ENCODE measurements at places on chromosomes 5 and 9.

- no peak for DNase-seq
Observed at GRCh38 chr5:148996270-148996669, 66.6 kb downstream of the SH3TC2 start.

GRCh38 chr9:23343226-23343625 is 482.8 kb downstream of the ELAVL2 start:
- DNase-seq = no peak

GRCh38 chr5:77630114-77630680 is 8.3 kb downstream of the OTP start:
- peak; percentile 77 for DNase-seq

DNA sequence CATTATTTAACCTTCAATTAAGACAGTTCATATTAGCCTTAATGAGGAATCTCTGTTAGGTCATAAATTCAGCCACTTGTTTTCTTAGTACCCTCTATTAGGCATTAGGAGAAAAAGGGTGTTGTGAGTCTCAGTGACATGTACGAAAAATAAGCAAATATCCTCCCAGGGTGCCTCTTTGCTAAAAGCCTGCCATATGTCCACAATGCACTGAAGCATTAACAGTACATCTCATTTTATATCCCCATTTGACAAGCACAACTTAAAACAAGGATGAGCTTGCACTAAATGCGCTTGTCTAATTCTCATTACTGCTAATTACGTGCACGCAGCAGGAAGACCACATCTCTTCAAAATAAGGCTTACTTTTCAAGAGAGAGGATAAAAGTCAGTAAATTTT is 48.4 kb upstream of the SRFBP1 start:
- DNase-seq = no peak

GRCh38 chr5:172443441-172444109 is 10.8 kb downstream of the SH3PXD2B start:
- peak; percentile 77 for DNase-seq

- DNase-seq = no peak
Observed at GRCh38 chr5:14362491-14362890, 219.1 kb upstream of the OTULINL start.

DNA sequence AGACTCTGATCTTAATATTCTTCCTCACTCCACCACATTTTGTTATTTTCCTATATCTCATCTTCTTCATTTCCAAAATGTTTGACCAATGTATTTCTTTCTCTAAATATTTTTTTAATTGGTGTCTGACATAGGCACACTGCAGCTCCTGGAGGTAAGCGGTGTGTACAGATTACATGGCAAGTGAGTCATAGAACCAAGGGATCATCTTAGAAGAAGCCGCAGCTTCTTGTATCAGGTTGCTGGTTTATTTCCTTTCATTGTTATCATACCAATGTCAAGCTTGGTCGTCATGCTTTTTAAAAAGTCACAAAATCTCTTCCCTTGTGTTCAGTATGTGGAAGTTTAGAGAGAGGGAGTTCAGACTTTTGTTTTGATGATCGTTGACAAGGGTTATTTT is 526.1 kb upstream of the CDH18 start:
- no peak for DNase-seq

GRCh38 chr5:88045165-88045564 is 223.5 kb downstream of the TMEM161B start:
- no peak for DNase-seq

GRCh38 chr5:133130387-133131118 is 78.7 kb downstream of the HSPA4 start:
- DNase-seq = no peak

GRCh38 chr5:170307575-170308465 is 10.2 kb upstream of the LCP2 start:
- no peak for DNase-seq

- DNase-seq = no peak
Observed at GRCh38 chr9:137382444-137383080, 40.4 kb downstream of the EXD3 start.

DNA sequence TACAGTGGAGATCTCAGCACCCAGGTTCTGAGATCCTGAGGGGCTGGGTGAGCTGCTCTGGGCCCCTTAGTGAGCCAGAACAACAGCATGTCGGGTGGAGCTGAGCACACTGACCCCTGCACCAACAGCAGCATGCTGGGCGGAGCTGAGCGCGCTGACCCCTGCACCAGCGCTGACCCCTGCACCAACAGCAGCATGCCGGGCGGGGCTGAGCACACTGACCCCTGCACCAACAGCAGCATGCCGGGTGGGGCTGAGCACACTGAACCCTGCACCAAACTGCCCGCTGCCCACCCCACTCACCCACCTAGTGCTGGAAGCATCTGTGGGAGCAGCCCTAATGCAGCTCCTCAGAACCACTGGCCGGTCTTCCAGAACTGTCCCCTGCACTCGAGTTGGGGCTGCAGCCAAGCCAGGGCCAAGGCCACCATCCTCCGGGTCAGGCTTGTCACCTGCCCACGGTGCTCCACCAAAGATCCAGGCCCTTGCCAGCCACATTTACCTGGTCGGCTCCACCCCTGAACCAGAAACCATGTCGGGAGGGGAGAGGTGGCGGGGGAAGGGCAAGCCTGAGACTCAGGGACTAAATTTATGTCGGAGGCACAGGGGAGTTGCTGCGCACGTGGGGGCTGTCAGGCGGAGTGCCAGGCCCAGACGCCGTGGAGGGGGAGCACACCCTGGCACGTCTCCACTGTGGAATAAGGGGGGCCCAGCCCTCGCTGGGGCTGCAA is 80.3 kb downstream of the ADAMTS2 start:
- DNase-seq = no peak

- DNase-seq = no peak
Observed at GRCh38 chr9:16303506-16303905, 567.0 kb downstream of the BNC2 start.

- DNase-seq = peak; percentile 55
Observed at GRCh38 chr5:140372971-140373487, 13.0 kb downstream of the SLC4A9 start.

GRCh38 chr5:10726913-10727517 is 34.0 kb downstream of the DAP start:
- peak; percentile 16 for DNase-seq

- peak; percentile 58 for DNase-seq
Observed at GRCh38 chr9:94656200-94656599, 16.9 kb upstream of the FBP1 start.

DNA sequence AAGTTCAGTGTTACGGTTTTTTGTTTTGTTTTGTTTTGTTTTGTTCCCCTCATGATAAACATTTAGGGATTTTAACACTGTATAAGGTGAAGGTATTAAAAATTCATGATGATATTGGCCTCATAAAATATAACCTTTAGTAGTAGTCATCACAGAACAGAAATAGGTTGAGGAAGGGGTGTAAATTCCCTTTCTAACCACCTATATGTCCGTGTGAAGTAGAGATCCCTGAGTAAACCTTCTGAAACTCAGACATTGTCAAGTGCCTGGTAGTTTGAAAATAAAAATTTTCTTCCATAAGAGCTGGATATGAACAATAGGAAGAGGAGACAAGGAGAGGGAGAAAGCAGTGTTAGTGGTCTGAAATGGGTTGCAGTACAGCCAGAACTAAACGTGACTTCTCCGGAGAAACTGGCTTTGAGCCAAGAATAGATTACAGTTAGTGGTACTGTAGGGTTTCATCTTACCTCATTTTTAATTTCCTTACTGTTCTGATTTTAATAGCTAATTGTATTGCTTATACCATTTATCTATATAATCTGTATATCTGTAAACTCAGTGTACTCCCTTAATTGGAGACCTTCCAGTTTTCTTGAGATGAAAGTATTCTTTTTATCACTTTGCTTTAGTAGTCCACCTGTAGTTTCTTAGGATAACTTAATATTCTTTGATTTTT is 18.3 kb downstream of the UGCG start:
- peak; percentile 39 for DNase-seq

DNA sequence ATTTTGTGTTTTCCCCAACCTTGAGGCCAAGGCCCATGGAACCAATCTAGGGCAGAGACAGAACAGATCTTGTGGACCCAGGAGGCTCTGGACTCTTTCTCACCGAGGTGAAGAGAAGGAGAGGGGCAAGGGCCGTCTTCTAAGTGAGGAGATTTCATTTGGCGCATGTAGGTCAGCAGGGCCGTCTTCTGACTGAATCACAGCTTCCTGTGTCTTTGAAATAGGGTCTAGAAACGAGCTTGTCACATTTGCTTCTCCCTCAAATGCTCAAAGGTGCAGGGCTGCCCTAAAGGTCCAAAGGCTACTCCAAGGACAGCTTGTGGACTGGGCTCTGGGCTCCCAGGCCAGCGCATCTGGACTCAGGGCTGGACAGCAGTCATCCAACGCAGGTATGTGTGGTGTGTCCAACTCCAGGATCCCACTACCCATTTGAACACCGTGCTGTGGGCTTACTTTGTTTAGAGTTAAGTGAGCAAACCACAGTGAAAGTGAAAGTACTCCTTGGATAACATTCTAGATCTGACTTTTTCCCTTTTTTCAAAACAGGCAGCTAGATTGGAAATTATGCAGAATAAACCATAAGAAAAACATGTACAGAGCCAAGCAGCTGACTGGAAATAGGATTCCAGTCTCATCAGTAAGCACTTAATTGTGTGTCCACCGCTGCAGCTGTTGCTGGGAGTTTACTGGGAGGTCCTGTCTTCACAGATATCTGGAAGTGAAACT is 357.0 kb downstream of the GADD45G start:
- DNase-seq = peak; percentile 69

GRCh38 chr9:93286252-93287188 is 102.6 kb downstream of the WNK2 start:
- no peak for DNase-seq

GRCh38 chr5:170612256-170612678 is 108.4 kb downstream of the KCNIP1 start:
- no peak for DNase-seq

DNA sequence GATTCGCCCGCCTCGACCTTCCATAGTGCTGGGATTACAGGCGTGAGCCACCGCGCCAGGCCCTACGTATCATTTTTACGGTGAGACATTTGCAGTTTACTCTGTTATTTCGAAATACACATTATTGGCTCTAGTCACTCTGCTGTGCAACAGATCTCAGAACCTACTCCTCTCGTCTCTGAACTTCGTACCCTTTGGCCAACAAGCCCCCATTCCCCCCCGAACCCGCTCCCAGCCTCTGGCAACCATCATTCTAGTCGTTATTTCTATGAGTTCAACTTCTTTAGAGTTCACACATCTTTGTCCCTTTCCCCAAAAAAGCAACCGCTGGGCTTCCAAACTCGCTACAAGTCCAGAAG is 735 bp downstream of the PTGR1 start:
- DNase-seq = peak; percentile 14

All from activated CD4-positive, alpha-beta T cell treated with anti-CD3 and anti-CD28 coated beads, Interleukin-10, Interleukin-2, amounts not matched to agents 100 ng/mL and 50 ng/mL, durations not matched to agents 16 hours and 8 hours (primary cell).